ENCODE measurements at places on chromosomes 12 and 14. TPM values are rescaled to one million over a fixed set of nuclear protein-coding genes. Genes with fewer than 3 reads are reported as not detected.

CHMP4A gene
- total RNA-seq = 31.7 TPM

TAS2R9 gene
- total RNA-seq = not detected

SCFD1 gene
- total RNA-seq = 74.0 TPM

RBM23 gene
- total RNA-seq = 375 TPM

ZNF891 gene
- 0.56 TPM for total RNA-seq

NEMF gene
- 30.5 TPM for total RNA-seq

ACRBP gene
- total RNA-seq = not detected

OTX2 gene
- not detected for total RNA-seq

All from IMR-90 (cell line).